ENCODE measurements at places on chromosomes 11 and 22.

GRCh38 chr11:116421529-116422185, 351.1 kb downstream of the BUD13 start:
- no peak for DNase-seq

GRCh38 chr11:69636512-69637197, 4.3 kb upstream of the CCND1 start:
- DNase-seq, result peak; percentile 92

DNA sequence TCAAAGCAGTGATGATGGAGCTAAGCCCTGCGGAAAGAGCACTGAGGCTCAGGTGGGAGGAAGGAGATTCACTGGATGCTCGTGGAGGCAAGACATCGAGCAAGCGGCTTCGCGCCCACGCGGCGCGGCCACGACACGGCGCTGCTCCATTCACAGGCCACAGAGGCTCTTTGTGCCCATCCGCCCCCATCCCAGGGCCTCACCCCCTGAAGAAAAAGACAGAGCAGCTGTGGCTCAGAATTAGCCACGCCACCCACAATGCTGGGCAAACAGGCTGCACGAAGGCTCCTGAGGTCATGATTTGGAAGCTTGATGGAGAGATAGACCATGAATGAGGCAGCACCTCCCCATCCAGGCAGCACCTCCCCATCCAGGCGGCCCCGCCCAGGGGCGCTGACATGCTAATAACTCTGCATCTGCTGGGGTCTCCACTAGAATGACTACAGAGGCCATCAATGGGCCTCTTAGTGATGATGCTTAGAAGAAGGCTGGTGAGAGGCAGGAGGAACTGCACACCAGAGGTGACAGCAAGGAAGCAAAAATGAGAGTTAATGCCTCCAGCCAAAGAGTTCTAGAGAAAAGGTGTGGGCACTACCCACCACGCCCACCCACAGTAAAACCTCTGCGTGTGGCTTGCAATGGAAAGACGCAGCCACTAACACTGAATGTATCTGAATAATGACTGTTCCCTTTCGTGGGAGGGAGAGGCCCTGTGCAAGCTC, 43.5 kb downstream of the MYH9 start:
- DNase-seq, result no peak

DNA sequence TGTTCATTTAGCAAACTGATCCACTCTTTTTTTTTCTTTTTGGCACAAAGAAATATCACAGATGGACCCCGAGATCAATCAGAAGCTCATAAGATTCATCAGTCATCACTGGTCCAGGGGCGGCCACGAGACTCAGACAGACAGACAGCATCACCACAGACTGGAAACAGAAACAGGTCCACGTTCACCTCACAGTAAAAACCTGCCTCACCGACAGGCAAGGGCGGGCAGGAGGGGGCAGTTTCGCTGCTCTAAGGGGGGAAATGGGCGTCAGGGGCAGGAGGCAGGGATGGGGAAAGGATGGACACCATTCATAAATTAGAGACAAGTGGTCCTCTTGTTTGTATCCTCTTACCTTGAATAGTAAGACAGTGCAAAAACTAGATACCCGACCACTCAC, 16.5 kb downstream of the CHST1 start:
- no peak for DNase-seq

- no peak for DNase-seq
These were observed 1.1 kb downstream of the SRSF8 start for GRCh38 chr11:95067841-95068219.

DNA sequence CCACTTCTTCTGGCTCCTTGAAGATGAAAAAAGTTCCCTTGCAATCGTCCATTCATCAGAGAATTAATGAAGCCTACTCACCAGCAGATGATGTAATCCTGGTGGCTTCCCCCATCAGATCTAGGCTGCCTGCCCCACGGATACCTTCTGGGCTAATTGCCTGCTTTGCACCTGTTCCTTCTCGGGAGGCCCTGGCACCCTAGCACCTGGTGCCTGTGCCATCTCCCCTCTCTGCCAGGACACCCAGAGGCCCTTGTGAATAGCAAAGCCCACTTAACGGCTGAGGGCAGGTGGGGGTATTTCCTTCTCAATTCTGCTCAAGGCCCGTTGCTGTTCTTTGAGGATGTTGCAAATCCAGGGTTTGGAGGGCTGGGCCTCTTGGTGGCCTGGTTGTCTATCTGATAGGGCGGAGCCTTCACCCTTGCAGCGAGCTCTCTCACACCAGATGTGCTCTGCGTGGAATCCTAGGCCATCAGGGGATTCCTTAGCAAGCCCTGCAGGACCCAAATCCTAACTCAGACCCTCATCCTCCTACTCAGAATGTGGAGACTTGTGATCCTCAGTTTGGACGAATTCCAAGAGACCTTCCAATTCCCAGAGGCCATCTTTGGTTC, at the start of gene LMO2:
LMO2 (minus strand) TSS at position 363 of the 614 bp plus-strand sequence. CDS start 22,360 bp downstream, outside the sequence.
- no peak for DNase-seq

DNA sequence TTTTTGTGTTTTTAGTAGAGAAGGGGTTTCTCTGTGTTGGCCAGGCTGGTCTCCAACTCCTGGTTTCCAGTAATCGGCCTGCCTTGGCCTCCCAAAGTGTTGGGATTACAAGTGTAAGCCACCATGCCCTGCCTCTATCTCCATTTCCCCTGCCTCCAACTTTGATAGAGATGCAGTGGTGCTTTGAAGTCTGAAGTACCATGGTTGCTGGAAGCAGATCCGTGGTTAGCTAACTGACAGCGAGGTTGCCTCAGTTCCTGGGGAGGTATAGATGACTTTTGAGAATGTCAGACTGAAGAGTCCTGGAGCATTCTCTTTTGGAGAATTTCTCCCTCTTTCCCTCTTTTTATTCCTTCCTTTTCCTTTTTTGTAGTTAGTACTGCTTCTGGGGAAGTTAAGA, 111.5 kb upstream of the RRM1 start:
- no peak for DNase-seq
